Fibroblast of skin of right quadriceps (primary cell): ENCODE measurements at places on chromosomes 1 and 21.

DNA sequence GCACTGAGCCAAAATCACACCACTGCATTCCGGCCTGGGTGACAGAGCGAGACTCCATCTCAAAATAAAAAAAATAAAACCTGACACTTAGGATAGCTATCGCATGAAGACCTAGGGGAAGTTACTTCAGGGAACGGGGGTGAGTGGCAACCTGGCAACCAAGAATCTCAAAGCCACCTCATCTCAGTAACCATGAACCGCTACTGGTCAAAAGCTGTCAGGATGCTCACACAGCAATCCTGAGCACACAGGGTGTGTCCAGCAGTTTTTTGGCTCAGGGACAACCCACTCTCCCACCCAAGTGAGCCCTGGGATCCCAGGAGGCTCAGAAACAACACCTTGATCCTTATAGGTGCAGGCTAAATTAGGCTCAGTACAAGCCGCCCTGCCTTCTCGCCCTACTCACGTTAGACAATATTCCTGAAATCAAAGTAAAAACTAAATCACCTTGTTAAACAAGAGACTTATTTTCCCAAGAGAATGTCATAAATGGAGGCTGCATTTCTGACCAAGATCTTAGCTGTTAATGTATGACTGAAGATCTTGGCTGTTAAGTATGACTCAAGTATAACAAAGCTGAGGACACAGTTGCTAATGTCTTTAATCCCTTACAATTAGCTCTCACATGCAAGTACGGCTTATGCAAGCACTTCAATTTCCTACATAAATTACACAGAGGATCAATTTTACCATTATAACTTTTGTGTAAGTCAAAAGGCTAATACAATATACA, 48.3 kb upstream of the NADK start:
- no peak for DNase-seq

GRCh38 chr1:201355471-201355870, 22.0 kb downstream of the TNNT2 start:
- no peak for DNase-seq

- DNase-seq, result no peak
Observed at GRCh38 chr1:116835161-116835560, 74.6 kb upstream of the PTGFRN start.

- no peak for DNase-seq
Observed at GRCh38 chr1:1527092-1527816, 13.2 kb downstream of the TMEM240 start.

DNA sequence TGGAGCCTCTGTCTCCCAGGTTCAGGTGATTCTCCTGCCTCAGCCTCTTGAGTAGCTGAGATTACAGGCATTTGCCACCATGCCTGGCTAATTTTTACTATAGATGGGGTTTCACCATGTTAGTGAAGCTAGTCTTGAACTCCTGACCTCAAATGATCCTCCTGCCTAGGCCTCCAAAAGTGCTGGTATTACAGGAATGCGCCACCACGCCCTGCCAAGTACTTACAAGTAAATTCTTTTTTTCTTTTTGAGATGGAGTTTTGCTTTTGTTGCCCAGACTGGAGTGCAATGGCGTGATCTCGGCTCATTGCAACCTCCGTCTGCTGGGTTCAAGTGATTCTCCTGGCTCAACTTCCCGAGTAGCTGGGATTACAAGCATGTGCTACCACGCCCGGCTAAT, 42.5 kb downstream of the RPRD2 start:
- DNase-seq, result peak; percentile 17

- no peak for DNase-seq
Observed at GRCh38 chr1:229406798-229407197, 27.1 kb downstream of the ACTA1 start.

DNA sequence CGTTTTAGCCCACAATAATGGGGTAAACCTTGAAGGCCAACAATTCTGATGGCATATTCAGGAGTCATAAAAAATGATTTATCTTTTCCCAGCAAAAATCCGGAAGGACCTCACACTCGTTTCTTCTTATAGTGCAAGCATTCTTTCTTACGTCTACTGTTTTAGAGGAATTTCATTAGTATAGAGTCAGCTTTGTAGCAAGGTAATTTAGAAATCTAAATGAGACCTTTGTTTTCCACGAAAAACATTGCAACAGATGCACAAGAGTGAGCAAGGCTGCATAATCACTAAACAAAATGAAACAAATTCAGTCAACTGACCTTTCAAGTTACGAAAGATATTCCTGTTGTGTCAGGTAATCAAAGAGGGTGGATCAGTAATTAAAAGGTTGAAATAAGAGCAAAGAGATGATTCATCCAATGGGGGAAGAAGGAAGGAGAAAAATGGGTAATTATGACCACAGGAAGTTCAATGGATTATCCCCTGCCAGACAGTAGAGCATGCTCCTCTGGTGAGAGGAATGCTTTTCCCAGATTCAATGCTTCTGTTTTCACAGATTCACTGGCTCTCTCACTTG, 560 bp upstream of the CSDE1 start:
- peak; percentile 39 for DNase-seq

DNA sequence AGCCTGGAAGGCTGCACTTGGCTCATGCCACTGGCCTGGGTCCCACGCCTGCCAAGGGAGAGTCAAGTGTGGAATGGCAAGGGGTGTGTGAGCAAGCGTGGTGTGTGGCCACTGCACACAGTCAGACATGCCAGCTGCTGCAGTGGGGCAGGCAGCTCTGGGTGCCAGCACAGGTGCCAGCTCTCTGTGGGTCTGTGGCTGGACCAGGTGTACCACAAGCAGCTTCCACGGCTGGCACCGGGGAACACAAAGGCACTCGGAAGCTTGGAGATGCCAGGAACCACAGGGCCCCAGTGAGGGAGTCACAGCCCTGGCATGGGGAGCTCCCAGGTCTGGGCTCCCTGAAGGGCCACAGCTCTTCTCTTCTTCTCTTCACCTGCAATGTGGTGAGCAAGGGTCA, 34.8 kb downstream of the ACTL8 start:
- no peak for DNase-seq

DNA sequence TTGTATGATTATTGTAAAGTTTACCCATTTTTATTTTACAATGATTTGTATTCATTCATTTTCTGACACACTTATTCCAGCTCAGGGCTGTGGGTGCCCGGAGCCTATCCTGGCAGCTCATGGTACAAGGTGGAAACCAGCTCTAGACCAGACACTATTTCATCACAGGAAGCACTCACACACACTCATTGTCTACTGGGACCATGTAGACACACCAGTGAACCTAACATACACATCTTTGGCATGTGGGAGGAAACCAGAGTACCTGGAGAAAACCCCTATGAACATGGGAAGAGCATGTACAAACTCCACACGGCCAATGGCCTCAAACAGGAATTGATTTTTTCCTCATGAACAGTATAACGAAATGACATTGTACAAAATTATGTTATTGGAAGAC, 2.4 kb downstream of the DTL start:
- DNase-seq, result no peak

DNA sequence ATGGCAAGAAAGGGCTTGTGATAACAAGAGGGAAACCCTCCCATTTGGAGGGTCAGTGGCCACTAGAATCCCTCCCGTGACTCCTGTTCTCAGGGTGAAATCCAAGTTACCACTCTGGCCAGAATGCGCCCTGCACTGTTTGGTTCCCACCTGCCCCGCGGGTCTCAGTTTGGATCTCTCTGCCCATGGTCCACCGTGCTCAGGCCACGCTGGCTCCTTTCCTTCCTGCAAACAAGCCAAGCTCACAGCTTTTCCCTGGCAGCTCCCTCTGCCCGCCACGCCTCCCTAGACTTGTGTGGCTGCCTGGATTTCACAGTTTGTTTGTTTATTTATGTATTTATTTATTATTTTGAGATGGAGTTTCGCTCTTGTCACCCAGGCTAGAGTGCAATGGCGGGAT, 179.5 kb upstream of the VAMP3 start:
- no peak for DNase-seq

GRCh38 chr1:23915466-23915865, 2.3 kb upstream of the CNR2 start:
- DNase-seq, result no peak

DNA sequence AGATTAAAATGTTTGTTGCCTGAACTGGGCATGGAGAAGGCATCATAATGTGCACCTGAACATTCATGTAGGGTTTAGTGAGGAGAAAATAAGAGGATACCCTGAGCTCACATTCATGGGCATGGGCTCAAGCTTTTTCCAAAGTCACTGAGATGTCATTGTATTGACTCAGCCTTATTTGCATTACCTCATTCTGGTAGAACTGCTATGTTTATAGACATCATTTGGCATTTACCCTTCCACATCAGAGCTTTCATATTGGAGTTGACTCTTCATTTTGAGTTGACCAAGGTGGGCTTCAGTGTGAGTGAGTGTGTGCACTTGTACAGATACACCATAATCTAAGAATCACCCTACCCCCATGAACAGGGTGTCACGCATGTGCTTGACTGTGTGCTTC, 143.2 kb downstream of the PBX1 start:
- DNase-seq, result no peak

DNA sequence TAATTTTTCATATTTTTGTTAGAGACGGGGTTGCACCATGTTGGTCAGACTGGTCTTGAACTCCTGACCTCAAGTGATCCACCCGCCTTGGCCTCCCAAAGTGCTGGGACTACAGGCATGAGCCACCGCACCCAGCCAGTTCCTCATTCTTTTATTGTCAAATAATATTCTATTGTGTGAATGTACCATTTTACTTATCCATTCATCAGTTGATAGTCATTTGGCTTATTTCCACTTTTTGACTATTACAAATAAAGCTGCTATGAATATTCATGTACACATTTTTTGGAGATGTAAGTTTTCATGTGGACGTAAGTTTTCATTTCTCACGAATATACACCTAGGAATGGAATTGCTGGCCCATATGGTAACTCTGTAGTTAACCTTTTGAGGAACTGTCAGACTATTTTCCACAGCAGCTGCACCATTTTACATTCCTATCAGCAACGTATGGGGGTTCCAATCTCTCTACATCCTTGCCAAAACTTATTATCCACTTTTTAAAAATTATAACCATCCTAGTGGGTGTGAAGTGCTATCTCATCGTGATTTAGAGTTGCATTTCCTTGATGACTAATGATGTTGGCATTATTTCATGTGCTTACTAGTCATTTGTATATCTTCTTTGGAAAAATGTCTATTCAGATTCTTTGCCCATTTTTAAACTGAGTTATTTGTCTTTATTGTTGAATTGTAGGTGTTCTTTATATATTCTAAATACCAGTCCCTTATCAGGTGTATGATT, 12.7 kb downstream of the PACC1 start:
- peak; percentile 51 for DNase-seq

GRCh38 chr1:32205401-32206370, at the start of gene IQCC:
Gene IQCC (plus strand): TSS chr1:32205671. CDS start chr1:32205682, 11 bp downstream.
- peak; percentile 75 for DNase-seq

DNA sequence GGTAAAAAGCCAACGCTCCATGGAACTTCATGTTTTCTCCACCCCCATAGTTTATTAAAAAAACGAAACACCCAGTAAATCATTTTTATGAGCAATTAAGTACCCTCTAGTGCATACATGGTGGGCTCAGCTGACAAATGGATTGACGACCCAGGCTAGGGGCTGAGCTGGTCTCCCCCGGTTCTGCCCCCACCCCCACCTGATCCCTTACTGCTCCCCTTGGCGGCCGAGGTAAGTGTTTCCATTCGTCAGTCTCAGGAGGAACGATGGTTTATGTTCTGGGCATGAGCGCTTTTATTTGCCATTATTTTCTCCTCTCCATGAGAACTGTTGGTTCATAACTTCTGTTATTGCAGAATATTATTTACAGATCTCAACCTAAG, 233.9 kb upstream of the C1orf174 start:
- no peak for DNase-seq

DNA sequence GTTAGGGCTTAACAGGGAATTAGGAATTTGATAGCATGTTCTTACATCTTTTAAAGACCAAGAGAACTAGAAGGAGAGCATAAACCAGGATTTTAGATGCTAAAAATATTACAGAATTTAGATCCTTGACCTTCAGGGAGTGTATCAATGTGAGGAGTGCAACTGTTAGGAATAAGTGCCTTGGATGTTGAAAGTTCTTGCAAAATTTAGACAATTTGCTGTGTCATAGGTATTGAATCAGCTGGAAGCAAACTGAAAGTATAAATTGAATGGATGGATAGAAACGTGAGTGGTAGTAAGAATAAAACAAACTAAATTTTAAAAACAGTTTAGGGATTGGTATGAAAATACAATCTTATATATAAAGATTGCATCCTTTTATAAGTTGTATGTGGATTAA, 27.7 kb downstream of the PPP1R12B start:
- peak; percentile 14 for DNase-seq

- DNase-seq, result no peak
Observed at GRCh38 chr1:241495741-241496140, 23.8 kb downstream of the FH start.

DNA sequence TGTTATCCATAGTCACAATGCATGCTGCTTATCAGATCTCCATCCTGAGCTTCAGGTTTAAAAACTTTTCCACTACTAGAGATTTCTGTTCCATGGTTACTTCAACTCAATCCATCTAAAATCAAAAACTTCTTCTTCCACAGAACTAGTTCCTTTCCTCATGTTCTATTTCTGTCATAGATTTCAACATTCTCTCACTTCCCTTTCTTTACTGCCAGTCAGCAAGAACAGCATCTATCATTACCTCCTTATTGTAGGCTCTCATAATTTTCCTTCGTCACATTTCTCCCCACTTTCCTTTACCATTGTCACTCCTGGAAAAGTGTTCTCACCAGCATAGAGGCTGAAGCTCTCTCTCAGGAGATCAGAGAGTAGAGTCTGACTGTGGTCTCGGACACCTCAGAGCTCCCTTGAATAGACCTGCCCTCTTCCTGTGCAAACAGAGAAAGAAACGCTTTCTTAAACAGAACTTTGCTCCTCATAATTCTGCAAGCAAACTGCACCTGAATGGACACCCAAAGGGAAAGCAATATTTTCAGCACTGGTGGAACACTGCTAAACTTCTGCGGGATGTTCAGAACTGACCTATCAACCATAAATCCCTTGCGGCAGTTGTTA, 48.7 kb upstream of the KIRREL1 start:
- DNase-seq, result no peak

DNA sequence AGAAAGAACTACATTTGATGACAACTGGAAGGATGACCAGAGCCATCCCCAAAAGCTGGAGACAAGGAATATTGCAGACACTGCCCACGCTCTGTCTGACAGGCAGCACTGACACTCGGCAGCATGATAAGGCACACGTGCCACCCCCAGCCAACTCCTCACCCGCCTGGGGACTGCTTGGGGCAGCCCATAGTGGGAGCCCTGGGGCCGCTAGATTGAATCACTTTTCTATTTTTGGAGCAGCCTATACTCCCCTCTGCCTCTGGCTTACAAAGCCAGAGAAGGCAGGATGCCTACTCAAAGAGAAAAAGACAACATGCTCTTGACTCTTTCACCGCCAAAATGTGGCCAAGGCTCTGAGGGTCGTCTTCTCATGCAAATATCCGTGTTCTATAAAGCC, 1.3 kb downstream of the SMG5 start:
- peak; percentile 48 for DNase-seq

- peak; percentile 72 for DNase-seq
Observed at GRCh38 chr1:113141650-113142473, 68.9 kb downstream of the LRIG2 start.

GRCh38 chr1:9724706-9725476, 73.4 kb downstream of the PIK3CD start:
- DNase-seq, result peak; percentile 43
